ENCODE measurements at places on chromosomes 13 and 19.

GRCh38 chr19:279231-279630 is 12.0 kb downstream of the PLPP2 start:
- no peak for DNase-seq

GRCh38 chr13:93249364-93250306 is 23.0 kb downstream of the GPC6 start:
- no peak for DNase-seq

DNA sequence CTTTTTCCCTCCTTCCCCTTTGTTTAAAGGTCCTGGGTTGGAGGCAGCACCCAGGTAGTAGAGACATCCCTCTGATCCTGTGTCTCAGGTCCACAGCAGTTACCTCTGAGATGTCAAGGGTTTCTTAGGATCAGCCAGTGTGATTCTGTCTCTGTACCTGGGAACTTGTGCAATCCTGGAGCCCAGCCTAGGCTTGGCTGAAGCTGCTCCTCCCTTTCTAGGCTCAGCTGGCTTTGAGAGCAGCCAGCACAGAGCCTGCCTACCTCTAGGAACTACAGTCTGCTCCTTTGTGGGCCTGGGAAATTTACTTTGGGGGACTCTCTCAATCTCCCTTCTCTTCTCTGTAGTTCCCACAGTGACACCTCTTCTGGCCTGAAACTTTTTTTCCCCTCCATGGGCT is 171.6 kb downstream of the MTUS2 start:
- no peak for DNase-seq

GRCh38 chr19:6767357-6768235 is at the start of gene SH2D3A:
TSS of gene SH2D3A (minus strand) at chr19:6767435. CDS start at chr19:6763748, 3,687 bp downstream.
- peak; percentile 85 for DNase-seq

- DNase-seq = no peak
Observed at GRCh38 chr19:43584484-43584883, 8.9 kb downstream of the PINLYP start.

DNA sequence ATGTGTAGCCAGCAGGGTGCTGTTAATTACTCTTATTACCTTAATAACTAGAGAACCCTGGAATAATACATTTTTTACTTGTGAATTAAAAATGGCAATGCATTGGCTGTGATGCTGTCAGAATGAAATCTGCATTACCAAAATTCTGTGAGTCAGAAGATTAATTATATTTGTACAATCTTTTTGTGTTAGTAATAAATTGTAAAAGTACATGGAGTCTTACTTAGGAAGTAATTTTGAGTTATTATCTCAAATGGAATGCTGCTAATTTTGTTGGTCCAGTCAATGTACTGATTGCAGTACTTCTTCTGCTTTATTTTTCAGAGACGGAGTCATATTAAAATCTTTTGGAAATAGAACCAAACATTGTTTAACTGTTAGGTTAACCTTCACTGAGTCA is 152.0 kb upstream of the SLC10A2 start:
- DNase-seq = no peak

GRCh38 chr13:27476943-27477703 is 26.8 kb upstream of the MTIF3 start:
- no peak for DNase-seq

GRCh38 chr19:48806818-48807589 is 3.8 kb downstream of the BCAT2 start:
- DNase-seq = no peak

- no peak for DNase-seq
Observed at GRCh38 chr13:98260357-98261164, 83.5 kb upstream of the RNF113B start.

GRCh38 chr19:12943437-12944044 is 2.1 kb upstream of the RAD23A start:
- DNase-seq = no peak

- no peak for DNase-seq
Observed at GRCh38 chr19:55256562-55257460, 2.0 kb downstream of the PPP6R1 start.

GRCh38 chr19:13849991-13850909 is 26.7 kb upstream of the NANOS3 start:
- no peak for DNase-seq

- DNase-seq = no peak
Observed at GRCh38 chr13:25733001-25733491, 318.8 kb downstream of the SHISA2 start.

DNA sequence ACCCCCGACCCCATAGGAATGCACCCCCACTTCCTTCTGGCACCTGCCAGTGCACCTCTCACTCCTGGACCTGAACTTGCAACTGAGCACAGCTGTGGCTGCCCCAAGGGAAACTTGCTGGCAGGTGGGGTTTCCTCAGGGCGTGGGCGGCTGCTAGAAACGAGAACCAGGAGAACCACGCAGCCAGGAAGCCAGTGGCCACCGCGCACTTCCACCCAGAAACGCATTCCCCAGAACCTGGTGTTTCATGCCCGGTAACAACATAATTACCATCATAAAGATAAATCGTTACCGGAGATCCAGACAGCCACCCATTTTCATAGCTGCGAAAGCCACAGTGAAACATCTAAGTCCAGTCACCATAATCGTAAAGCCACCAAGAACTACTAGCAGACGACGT is 75.2 kb upstream of the C13orf46 start:
- no peak for DNase-seq

GRCh38 chr13:43544011-43544410 is 242.8 kb downstream of the ENOX1 start:
- no peak for DNase-seq

DNA sequence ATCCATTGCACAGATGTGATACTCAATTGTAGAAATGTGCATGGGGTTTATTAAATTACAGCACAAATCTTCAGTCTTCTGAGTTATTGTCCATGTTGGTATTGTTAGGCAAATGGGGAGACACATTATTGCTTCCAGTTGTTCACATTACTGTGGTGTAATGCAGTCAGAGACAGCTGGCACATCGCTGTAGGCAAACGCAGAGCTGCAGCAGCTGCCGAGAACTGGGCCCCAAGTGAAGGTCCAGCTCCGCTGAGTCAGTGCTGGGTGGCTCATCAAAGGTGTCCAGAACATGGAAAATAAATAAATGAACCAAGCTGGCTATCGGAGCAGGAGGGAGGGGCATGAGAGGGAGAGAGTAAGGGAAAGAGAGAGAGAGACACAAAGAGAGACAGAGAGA is 299.1 kb upstream of the OBI1 start:
- no peak for DNase-seq

DNA sequence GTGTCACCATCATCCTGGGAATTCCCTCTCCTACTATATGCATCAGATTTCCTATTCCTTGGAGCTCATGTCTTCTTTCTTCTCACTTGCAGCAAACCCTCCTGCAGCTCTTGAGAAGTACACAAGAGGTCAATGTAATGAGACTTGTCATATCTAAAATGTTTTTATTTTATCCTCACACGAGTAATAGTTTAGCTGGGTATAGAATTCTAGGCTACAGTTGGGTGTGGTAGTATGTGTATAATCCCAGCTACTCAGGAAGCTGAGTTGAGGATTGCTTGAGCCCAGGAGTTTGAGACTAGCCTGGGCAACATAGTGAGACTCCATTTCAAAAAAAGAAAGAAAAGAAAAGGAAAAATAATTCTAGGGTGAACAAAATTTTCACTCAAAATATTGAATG is 24.4 kb downstream of the EEF1AKMT1 start:
- DNase-seq = no peak

DNA sequence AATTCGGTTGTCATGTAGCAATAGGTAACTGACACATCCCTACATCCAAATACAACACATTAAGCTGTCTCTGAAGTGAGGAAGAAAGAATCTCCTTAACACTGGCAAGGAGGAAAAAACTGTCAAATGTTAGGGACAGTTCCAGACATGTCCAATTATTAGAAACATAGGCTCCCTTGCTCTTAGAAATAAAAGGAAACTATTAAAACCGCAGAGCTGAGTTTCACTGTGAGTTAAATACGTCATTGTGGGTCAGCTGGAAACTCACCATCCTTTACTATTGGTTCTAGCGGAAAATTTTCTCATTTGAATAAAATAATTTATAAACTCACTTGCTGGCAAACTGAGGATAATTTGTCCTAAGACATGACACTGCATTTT is 40.7 kb downstream of the STARD13 start:
- no peak for DNase-seq

GRCh38 chr19:29887442-29887855 is 54.6 kb upstream of the URI1 start:
- DNase-seq = no peak

- no peak for DNase-seq
Observed at GRCh38 chr13:74301258-74301935, 167.2 kb upstream of the KLF12 start.

GRCh38 chr13:44921931-44922758 is 67.1 kb downstream of the NUFIP1 start:
- no peak for DNase-seq

- DNase-seq = no peak
Observed at GRCh38 chr19:18975869-18976268, 34.9 kb upstream of the HOMER3 start.

DNA sequence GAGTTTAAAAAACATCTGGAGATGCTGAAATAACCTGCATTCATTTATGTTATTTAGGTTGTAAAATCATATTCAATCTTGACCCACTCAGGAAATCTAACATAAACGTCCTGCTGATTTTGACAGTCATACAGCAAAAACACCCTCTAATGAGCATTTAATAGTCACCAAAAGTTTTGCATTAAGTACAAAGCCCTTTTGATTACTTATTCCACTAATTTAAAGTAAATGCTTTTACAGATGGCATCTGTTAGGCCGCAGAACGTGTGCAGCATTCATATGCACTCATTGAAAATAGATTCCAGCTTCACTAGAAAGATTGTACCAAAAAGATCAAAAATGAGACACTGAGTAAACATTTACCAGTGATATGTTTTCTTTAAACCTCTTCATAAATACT is 1295.1 kb downstream of the EFNB2 start:
- no peak for DNase-seq

- no peak for DNase-seq
Observed at GRCh38 chr13:44379885-44380284, 6.3 kb downstream of the SERP2 start.

DNA sequence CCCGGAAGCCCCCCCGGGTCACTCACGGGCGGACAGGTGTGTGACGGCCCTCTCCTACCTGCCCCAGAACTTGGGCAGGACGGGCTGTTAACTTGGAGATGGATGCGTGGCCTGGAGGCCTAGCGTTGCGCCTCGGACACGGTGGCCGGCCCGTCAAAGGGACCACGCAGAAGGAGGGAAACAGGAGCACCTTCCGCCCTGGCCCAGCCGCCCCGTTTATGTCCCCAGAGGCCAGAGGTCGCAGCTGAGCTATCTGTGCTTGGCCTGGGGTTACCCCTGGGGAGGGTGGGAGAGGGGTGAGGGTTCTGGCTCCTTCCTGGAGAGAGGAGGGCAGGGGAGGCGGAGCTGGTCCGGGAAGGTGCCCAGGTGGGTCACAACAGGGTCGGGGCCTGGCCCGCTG is 35.6 kb downstream of the GADD45B start:
- DNase-seq = no peak

GRCh38 chr19:51571599-51571998 is 516 bp downstream of the ZNF175 start:
- no peak for DNase-seq

DNA sequence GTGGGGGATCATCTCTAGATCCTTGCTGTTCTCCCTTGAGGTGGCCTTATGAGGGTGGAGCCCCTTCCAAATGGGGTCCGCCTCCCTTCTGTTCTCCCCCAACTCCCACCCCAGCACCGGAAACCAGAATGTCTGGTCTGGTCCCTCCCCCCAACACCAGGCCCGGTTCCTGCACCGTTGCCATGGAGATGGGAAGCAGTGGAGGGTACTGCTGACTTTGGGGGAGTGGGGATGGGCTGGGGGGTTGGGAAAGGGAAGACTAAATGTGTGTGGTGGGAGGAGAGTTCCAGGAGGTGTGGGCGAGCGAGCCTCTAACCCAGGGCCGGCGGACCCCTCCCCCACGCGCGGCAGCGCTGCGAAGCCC is 1.7 kb downstream of the SHANK1 start:
- DNase-seq = no peak

DNA sequence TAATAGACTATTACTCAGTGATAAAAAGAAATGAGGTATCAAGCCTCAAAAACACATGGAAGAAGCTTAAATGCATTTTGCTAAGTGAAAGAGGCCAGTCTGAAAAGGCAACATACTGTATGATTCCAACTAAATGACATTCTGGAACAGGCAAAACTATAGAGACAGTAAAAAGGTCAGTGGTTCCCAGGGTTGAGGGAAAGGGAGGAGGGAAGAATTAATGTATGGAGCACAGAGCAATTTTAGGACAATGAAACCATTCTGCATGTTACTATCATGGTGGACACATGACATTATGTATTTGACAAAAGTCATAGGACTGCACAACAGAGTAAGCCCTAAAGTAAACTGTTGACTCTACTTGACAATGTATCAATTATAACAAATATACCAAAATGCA is 5.7 kb upstream of the SERPINE3 start:
- no peak for DNase-seq
